AG09309 (cell line): ENCODE measurements at places on chromosomes 13 and 19.
A peak's percentile ranks its signal among the peaks of the same experiment; 100 is the strongest.

DNA sequence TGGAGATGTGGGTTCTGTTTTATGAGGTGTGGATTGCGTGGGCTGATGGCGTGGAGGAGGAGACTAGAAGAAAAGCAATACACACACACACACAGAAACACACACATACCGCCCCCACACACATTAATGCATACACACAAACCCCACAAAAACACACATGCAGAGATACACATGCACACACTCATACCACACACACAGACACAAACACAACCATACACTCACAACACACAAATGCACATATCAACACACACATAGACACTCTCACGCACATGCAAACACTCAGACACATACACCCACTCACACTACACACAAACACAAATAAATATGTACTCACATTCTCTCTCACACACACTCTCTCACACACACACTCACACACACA lies 75.7 kb upstream of the UBL3 start:
- no peak for DNase-seq

DNA sequence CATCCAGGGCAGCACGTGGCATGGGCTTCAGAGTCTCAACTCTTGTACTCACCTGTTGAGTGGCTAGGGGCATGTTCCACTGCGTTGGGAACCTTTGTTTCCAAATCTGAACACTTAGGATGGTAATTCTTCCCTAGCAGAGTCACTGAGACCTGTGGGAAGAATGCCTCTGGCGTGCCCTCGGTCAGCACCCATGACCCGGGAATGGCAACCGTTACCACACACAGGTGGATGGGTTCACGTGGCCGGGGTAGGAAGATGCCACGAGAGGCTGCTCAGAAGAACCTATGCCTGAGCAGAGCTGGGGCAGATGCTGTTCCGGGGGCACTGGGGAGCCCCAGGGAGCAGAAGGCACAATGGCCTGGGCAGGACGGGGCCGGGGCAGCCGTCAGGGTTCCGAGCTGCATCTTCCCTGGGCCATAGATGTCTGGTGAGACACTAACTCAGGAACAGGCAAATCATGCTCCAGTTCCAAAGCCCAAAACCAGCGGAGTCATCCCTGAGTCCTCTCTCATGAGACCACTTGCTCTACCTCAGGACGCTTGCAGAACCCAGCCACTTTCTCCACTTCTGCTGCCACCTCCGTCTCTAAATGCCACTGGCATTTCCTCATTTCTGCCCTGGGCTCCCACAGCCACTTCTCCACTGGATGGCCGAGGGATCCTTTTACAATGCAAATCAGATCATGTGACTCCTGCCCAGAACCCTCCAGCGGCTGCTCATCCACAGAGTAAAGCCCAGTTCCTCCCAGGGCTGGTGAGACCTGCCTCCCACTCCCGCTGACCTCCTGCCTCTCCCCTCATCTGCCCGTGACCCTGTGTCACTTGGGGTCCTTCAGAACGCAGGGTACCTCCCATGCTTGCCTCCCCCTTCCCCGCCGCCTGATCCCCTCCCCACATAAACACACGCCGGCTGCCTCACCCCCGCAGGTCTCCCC lies 36.7 kb downstream of the FAM124A start:
- DNase-seq, result no peak

DNA sequence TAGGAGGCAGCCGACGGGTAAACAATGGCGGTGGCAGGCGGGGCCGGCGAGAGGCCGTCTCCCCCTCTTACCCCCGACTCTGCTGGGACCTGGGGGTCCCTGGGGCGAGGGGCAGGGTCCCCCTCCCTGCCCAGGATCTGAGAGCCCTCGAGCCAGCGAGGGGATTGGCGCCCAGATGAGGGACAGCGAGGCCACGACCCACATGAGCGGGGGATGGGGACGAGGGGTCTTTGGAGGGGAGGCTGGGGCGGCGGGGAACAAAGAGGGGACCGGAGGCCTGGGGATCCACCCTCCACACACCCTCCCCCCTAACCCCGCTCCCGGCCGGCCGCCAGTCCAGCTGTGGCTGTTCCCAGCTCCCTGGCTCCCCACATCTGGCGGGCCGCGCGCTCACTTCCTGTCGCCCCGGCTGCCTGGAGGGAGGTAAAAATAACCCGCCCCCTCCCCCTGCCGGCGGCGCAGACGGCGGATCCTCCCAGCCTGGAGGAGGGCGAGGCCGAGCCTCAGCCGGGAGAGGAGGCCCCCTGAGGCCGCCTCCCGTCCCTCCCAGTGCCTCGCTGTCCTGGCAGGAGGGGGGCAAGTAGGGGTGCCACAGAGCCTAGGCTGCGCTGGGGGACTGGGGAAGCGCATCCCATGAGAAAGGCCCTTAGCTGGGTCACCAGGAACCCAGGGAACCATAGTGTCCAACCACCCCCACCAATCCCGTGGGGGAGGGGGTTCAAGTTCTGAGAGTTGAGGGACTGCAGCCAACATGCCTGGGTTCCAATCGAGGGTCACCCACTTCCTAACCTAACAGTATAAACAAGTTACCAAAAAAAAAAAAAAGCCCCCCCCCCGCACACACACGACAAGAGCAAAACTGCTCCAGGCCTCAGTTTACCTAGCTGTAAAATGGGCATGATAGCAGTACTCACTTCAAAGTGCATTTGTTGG lies 29.3 kb upstream of the NANOS3 start:
- no peak for DNase-seq

DNA sequence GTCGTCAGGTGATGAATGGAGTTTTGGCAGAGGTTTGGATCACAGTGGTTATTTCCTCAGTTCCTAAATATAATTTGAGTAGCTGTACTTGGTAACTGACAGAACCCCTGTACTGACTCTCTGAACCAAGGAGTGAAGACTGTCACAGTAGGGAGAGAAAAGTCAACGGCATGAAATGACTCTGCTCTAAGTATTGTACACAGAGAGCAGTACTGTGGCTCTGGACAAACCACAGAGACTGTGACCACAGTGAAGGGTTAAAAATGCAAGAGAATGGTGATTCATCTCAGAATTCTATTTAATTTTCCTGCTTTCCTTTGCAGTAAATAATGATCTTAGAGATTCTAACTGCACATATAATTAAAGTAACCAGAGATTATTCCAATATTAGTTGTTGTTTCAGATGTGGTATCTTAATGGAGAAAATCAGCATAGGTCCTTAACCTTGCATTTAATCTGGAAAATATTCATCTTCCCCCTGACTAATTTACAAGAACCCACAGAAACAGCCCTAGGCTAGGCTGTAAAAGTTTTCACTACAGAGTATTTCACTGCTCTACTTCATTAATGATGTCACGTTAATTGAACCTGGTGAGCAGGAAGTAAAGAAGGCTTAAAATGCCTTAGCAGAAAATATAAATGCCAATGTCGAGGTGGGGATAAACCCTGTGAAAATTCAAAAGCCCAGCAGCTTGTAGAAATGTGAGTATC lies 221.9 kb downstream of the LIG4 start:
- no peak for DNase-seq

DNA sequence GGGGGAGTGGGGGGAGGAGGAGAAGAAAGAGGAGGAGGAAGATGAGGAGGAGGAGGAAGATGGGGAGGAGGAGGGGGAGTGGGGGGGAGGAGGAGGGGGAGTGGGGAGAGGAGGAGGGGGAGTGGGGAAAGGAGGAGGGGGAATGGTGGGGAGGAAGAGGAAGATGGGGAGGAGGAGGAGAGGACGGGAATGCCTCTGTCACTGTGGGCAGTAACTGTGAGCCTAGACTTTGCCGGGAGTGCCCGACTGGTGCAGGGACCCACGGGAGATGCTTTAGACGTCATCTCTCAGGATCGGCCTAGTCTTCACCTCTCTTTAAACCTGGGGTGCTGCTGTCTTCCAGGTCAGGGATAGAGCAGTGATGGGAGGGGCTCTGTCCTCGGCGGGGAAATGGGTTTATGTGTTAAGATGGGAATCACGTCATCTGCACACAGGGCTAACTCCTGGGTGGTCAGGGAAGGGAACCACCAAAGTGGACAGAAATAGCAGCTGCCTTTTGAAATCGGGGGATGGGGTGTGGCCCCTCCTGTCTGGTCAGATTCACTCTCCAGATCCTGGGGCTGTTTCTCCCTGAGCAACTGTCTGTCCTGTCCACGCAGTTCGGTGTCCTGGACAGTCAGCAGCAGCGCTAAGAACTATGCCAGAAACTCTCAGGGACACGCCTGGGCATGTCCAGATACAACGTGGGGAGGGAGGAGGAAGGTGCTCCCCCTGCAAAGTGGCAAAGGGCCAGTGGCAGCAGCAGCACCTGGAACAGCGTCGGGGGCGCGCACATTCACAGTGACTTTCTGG lies 26.9 kb downstream of the GAS6 start:
- DNase-seq, result peak; percentile 80

DNA sequence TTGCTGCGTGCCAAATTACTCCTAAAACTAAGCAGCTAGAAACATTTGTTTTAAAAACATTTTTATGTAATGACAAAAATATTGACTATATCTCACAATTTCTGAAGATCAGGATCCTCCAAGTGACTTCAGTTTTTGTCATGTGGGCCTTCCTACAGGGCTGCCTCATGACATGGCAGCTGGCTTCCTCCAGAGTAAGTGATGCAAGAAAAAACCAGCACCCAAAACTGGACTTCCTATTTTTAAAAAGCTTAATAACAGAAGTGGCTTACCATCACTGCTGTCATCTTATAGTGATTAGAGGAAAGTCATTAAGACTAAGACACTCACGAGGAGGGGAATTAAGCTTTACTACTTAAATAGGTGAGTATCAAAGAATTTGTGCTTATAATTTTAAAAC lies 681.7 kb downstream of the PCDH17 start:
- DNase-seq, result no peak

DNA sequence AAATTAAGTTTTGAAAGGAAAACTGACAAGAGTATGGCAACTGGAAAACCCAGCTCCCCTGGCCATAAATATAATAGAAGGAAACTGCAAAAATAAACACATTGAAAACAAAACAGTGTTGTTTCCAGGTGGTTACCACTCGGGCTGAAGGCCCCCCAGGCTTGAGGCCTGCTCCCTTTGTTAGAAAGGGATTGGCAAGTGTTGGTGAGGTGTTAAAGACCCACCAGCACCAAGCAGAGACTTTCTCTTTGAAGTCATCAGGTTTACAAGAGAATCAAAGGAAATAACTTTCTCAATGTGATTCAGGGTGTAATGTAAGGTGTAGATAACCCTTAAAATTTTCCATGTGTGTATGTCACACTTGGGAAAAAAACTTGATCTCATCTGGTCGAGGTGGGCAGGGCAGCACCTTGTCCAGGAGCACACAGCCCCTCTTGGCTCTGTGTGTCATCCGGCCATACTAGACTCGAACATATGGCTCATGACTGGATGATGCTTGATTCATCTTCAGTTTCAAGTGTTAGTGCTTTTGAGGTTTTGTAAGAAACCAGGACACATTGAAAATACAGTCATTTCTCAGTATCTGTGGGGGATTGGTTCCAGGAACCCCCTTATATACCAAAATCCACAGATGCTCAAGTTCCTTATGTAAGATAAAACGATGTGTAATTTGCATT lies 7.8 kb downstream of the ACTN4 start:
- DNase-seq, result no peak

- DNase-seq, result no peak
Observed at GRCh38 chr19:3056417-3057088, 5.7 kb downstream of the TLE5 start.

- DNase-seq, result no peak
Observed at GRCh38 chr19:7729831-7730285, 2.1 kb downstream of the CLEC4G start.

- no peak for DNase-seq
Observed at GRCh38 chr13:23963947-23964346, 66.6 kb upstream of the C1QTNF9B start.

DNA sequence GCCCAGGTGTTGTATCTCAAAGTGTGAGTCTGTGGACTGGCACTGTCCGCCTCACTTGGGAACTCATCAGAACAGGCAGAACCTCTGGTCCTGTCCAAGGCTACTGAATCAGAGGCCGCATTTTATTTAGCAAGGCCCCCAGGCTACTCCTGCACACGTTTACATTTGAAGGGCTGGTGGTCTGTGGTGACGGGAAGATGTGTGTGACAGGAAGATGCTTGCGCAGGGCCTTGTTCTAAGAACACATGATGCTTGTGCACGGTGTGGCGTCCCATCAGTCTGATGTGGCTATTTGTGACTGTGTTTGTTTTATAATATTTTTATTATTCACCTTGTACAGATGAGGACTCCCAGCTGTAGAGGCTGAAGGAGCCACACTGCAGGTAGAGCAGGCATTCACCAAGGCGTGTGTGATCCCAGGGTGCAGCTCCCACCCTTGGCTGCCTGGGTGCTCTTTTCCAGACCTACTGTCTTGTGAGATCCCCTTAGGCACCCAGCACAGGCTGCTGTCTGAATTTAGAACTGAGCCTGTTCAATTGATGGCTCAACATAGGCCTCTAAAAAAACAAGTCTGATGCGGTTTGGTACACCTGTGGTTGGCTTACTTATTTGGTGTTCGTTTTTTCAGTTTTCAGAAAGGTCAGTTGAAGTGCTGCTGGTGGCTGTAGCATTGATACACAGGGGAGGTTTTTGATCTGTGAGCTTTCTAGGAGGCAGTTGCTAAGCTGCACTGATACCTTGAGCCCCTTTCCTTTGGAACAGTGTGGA lies 3.1 kb downstream of the SLC25A15 start:
- no peak for DNase-seq

GRCh38 chr13:70310396-70311119 lies 202.3 kb upstream of the KLHL1 start:
- DNase-seq, result no peak

DNA sequence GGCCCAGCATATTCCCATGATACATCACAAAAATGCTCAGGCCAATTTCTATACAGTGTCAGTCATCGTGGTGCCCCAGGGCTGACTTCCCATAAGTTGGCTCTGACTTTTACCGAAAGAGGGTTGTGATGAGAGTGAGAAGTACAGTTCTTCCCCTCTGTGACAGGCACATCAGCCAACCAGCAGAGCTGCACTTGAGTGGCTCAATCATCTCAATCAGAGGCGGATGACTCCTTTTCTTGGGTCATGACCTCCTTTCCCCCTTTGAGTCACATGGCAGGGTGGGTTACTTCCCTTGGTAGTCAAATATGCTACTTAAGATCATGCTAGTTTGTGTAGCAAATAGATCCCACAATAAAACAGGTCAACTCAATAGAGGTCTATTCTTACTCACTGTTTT lies 6.9 kb upstream of the AMER2 start:
- no peak for DNase-seq

- no peak for DNase-seq
Observed at GRCh38 chr19:38726284-38726673, 18.0 kb downstream of the CAPN12 start.

GRCh38 chr13:51349016-51349415 lies 9.5 kb downstream of the SERPINE3 start:
- no peak for DNase-seq

DNA sequence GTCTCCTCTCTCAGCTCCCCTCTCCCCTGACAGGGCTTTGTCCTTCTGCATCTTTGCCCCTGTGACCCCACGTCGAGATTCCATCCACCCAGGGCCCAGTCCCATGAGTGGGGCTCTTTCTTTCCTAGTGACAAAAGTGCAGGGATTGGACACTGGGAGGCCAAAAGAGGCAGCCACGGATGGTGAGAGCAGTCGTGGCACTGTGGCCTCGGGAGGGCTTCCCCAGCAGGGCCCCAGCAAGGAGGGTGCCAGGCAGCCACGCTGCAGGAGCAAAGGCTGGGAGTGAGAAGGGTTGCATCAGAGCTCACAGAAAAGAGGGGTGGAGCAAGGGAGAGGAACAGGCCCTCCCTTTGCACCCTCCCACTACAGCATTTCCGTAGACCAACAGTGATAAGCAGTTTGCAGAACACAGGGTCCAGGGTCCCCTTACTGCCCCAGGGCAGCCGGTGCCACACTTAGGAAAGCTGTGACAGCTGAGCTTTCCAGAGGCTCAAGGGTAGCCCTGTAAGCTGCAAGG lies 4.9 kb downstream of the ZSCAN1 start:
- DNase-seq, result no peak
